ENCODE measurements at places on chromosomes 5 and 9.

- DNase-seq: no peak
Measured at GRCh38 chr9:137350696-137351584, 48.9 kb upstream of the NRARP start.

DNA sequence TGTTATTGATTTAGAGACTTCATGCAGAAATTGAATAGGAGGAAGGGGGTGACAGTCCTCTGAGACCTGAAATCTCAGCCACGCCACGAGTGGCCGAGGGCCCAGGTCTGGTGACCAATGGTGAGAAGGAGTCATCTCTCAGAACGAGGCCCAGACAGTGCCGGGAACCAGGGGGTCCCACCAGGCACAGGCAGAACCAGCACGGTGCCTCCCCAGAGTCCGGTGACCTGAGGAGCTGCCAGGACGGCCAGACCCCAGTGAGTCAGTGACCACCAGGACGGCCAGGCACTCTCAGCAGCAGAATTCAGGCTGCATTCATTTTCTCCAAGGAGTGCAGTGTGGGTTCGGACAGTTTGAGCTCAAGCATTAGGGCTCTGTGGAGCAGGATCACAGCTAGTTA is 43.8 kb upstream of the NKD2 start:
- DNase-seq: no peak

DNA sequence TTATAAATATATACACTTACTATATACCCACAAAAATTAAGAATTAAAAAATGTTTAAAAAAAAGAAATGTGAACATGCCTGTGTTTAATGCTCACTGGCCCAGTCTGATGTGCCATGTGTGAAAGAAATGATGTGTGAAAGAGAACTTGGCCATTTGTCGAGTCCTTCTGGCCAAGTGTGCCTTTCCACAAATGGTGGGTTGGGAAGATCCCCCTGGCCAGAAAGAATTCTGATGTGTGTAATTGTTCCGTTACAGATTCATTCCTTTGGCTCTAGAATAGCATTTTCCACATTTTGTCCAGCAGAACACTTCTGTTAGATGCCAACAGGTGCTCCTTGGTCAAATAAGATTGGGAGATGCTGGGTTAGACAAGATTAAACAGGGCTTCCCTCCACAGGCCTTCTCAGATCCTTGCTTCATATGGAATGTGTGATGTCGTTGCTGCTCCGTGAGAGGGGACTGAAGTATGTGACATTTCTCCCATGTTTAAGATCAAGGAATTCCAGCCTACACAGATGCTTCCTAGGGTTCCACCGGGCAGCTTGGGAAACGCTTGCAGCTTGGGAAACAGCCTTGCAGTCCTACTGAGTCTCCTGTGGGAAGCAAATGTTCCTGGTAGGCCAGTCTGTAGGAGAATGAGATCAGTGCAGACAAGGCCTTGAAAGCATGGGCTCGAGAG is 32.1 kb downstream of the GDNF start:
- DNase-seq: no peak

DNA sequence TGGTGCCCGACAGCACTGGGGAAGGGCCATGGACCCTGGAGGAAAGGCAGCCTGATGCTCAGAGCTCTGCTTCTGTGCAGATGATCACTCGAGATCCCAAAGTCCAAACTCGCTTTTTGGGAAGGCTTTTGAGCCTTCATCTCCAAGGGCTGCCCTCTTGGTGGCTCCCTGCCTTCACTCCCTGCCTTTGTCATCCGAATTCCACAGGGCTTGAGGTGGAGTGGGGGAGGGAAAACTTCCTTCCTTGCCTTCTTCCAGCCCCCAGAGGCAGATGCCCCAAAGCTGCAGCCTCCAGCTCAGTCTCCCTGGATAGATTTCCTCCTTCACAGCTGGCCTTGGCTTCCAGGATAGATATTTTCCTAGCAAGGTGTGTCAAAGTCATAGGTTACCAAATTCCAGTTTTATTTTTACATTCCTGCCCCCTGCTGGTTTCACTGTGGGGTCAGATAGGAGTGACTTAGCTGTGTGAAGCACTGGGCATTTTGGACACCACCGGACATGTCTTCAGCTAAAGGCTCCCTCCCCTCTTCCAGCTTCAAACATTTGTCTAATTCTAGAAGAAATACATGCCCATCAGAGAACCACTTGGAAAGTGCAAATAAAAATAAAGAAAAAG is 268.2 kb downstream of the HSPA4 start:
- DNase-seq: no peak

GRCh38 chr9:137683262-137683864 is 64.6 kb downstream of the EHMT1 start:
- no peak for DNase-seq

- no peak for DNase-seq
Measured at GRCh38 chr9:137293094-137293481, 9.0 kb downstream of the NRARP start.

DNA sequence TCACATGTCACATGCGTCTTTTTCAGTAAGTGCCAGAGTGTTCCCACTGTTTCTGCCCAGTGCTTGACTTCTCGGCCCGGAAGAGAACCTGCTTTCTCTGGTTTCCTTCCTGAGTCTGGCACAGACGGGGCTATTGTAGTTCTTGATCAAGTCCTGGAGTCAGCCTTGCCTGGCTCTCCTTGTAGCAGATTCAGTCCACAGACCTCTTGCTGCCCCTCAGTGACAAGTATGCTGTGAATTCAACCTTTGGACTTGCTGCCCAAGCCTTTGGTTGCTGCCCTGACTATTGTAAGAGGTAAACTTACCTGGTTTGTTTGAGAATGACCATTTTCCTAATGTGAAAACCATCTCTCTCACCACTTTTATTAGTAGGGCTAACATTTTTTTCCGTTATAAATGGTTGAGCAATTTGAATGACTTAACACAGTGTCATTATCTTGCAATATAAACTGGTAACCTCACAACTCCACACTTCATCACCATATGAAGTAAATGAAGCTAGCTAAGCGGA is 24.7 kb downstream of the ZBTB34 start:
- no peak for DNase-seq

DNA sequence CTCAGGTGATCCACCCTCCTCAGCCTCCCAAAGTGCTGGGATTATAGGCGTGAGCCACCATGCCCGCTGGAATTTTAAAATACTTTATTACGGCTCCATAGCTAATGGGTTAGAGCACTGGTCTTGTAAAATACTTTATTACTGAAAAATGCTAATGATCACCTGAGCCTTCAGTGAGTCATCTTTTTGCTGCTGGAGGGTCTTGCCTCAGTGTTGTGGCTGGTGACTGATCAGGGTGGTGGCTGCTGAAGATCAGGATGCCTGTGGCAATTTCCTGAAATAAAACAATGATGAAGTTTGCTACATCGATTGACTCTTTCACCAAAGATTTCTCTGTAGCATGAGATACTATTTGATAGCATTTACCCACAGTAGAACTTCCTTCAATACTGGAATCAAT is 26.0 kb upstream of the GNE start:
- no peak for DNase-seq

DNA sequence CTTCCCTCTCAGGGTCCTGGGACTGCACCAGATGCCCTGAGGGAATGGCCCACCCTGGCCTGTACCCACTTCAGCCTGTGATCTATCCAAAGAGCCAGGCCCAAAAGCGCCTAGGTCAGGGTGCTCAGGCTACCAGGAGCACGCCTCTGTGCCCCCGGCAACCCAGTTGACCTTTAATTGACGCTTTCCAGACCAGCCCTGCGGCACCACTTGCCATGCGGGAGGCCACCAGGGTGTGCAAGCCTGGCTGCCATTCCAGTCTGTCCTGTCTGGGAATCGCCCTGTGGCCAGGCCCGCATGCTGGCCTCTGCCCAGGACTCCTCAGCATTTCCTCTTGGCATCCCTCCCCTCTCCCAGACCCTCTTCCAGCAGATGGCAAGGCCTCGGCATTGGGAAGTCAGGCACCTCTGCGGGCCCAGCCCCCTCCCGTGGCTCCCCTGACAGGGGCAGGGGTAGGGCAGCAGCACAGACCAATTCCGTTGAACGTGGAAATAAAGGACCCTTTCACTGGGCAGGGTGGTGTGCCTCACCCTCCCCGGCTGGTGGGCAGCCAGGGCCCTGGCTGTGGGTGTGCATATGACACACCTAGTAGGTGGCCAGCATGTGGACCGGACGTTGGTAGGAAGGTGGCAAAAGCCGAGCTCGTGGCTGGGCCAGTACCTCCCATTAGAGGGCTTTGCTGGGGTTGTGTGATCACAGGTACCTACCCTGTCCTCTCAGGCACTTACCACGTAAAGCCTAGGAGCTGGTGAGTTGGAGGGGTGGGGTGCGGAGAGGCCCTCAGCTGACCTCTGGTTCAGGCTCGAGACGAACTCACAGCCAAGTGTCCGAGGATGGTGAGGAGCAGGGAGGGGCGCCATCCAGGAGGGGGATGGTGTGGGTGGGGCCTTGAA is 3.5 kb upstream of the AIF1L start:
- no peak for DNase-seq

DNA sequence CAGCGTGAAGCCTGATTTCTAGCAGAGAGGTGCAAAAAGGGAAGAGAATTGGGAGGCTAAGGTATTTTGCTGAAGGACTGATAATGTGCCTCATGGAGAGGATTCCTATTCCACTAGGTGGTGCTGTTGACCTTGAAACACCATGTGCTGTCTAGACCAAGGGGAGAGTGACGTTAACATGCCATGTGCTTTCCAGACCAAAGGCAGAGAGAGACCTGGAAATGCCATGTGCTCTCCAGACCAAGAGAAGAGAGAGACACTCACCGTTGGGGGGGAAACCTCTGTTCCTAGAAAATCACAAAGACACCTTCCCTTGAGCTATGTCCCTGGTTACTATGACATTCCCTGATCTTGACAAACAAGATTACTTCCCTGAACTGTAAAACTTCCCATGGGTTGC is 286.0 kb upstream of the TUSC1 start:
- no peak for DNase-seq

DNA sequence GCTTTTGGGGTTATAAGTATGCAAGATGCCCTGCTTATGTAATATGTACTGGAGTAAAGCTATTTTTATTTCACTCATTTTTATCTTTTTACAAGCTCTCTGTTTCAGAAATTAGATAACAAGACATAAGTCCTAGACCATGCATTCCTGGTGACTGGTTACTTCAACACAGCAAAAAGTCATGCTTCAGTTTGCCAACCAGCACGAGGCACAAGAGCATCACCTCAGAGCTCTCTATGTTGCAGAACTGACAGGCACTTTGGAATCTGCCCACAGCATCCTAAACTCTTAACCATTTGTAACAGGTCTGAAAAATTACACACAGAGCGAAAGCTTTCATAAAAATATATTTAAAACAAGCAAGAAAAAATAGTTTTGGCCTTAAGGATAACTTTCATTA is 112.8 kb downstream of the MARCHF11 start:
- DNase-seq: no peak

DNA sequence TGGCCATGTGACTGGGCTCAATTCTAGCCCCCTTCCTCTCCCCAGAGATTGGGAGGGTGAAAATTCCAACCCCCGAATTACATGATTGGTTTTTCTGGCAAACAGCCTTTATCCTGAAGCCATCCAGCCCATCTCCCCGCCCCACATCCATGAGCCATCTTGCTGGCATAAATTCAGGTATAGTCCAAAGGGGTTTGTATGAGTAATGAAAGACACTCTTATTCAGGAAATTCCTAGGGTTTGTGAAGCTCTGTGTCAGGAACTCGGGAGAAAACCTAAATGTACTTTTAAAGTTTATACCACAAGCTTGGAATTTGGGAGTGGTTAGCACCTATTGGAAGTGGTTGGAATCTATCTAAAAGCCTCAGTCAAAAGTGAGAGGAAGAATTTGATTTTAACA is 80.6 kb upstream of the SIMC1 start:
- no peak for DNase-seq

GRCh38 chr9:26893030-26893676 is 551 bp upstream of the CAAP1 start:
- DNase-seq: no peak

DNA sequence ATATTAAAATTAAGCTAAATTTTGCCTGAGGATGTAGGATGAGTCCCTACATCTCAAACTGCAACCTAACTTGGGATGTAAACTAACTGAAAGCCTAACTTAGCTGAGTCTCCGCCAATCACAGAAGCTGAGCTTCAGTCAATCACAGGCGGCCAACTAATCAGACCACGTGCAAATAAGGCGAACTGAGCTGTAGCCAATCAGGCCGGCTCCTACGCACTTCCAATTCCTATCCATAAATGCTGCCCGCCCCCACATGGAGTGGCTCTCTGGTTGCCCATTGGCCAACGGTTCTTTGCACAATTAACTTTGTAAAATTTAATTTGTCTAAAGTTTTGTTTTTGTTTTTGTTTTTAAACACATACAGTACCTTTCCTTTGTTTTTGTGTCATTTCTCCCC is 13.9 kb upstream of the GPX8 start:
- DNase-seq: no peak

- DNase-seq: no peak
Measured at GRCh38 chr9:134593286-134594077, 48.1 kb upstream of the COL5A1 start.

DNA sequence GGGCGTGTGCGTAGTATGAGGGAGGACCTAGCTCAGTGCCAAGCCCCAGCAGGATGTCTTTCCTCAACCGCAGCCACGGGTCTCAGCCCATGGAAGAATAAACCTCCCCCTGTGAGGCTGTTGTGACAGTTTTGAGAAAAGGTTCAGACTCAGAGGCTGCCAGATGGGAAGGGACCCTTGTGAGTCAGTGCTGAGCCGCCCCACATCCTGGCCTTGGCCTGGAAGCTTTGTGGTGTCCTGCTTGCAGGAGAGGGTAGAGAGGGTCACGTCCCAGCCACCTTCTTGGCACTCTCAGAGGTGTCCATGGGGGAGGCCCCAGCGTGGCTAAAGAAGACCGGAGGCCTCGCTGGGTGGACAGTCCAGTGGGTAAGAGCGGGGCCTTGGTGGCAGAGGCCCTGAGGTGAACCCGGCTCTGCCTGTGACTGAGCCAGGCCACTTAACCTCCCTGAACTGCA is 2.8 kb downstream of the GRHPR start:
- DNase-seq: no peak

DNA sequence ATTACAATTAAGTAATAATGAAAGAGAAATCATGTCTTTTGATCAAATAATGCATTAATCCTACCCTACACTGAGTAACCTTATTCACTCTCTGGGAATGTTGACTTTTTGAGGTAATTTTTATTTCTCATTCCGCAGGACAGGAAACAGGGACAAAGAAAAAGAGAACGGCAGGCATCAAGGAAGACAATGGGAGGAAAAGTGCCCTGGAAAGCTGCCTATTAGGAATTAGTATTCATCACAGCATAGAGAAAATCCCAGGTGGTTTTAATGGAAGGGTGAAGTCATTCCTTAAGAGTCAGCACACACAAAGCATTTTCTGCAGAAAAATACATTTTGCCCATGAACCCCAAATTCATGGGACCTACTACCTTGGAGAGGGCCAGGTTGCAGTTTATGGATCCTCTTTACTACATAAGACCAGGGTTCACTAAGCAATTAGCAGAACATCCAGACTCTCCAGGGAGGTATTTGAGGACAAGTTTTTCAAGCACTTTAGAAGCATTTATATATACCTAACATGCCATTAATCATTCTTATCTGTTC is 9.4 kb downstream of the FSTL4 start:
- no peak for DNase-seq

- DNase-seq: no peak
Measured at GRCh38 chr5:10667431-10668057, 93.5 kb downstream of the DAP start.

GRCh38 chr5:9947944-9948343 is 301.7 kb downstream of the ATPSCKMT start:
- no peak for DNase-seq

Measured in cortex of kidney (tissue), 1 donor.